SJCRH30 (cell line): ENCODE measurements at places on chromosomes 16 and 17. TPM values are rescaled to one million over a fixed set of nuclear protein-coding genes. Genes with fewer than 3 reads are reported as not detected.
A peak's percentile ranks its signal among the peaks of the same experiment; 100 is the strongest.

DNA sequence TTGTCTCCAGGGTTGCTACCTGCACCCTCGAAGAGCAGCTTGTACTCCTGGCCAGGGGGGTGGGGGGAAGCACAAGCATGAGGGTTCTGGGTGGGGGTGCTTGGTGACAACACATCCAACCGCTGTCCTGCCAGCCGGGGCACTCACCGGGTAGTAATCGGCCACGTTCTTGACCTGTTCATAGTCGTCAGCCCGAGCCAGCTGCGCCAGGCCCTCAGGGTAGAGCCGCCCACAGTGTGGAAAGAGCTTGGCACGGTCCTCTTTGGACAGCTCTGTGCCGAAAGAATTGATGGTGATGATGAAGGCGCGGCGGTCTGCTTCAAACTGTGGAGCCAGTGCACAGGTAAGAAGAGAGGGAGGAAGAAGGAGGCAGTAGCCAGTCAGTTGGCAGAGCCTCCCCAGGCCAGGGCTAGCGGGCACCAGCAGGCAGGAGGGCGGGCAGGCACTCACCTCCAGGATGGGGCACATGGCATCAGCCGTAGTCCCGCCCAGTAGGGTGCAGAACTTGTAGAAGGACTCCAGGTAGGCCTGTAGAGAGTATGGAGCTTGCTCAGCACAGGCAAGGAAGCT lies 8.0 kb downstream of the HSD11B2 start:
- no peak overlapping the region for H3K27ac ChIP-seq
- no peak overlapping the region for H3K4me3 ChIP-seq
- peaks cover 6% of the 10 kb centered on the region for H3K36me3 ChIP-seq
- H3K27me3 ChIP-seq, result no peaks in the 10 kb centered on the region

GRCh38 chr17:73657473-73658116 lies 13.3 kb upstream of the SDK2 start:
- no peaks in the 10 kb centered on the region for H3K36me3 ChIP-seq
- no peak overlapping the region for H3K4me3 ChIP-seq
- H3K27me3 ChIP-seq, result 0 out of 2 replicates have a peak, but pooled peaks cover 3% of the 10 kb centered on the region
- peak; percentile 71 for DNase-seq

GRCh38 chr16:4498546-4499195 lies 22.5 kb downstream of the HMOX2 start:
- DNase-seq, result no peak
- no peak overlapping the region for H3K27ac ChIP-seq
- no peaks in the 10 kb centered on the region for H3K4me1 ChIP-seq
- no peak overlapping the region for H3K4me3 ChIP-seq
- no peaks in the 10 kb centered on the region for H3K27me3 ChIP-seq

- H3K27me3 ChIP-seq, result no peaks in the 10 kb centered on the region
- peaks cover 22% of the 10 kb centered on the region for H3K36me3 ChIP-seq
- H3K4me3 ChIP-seq, result no peak overlapping the region
These were observed 29.4 kb downstream of the AP2B1 start for GRCh38 chr17:35616536-35616935.

HBZ gene
- not detected in 2 replicates for total RNA-seq

IGF2BP1 gene
- 114 TPM in 2 replicates for total RNA-seq
